ENCODE measurements at places on chromosomes 2 and 18. TPM values are rescaled to one million over a fixed set of nuclear protein-coding genes. Genes with fewer than 3 reads are reported as not detected.

GRCh38 chr2:127382831-127383230 lies 4.9 kb downstream of the MAP3K2 start:
- peaks cover 29% of the 10 kb centered on the region for H3K4me1 ChIP-seq
- no peaks in the 10 kb centered on the region for H3K36me3 ChIP-seq
- no peaks in the 10 kb centered on the region for H3K27me3 ChIP-seq

DNA sequence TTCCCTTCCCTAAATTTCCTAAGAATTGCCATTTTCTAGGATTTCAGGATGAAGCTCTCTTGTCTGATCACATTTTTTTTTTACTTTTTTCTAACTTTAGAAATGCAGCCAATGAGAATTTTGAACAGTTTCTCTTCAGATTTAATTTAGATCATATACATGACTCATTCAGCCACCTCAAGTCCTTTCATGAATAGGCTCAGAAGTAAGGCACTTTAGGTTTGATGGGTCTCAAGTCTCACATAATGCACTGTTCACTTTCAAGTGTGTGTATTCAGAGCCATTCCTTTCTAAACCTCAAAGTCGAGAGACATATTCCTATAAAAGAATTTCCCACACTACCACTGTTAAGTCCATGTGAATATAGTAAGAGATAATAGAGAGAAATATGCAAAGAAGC lies 614.1 kb upstream of the VRK2 start:
- no peak overlapping the region for H3K4me3 ChIP-seq
- no peak for DNase-seq
- H3K4me1 ChIP-seq = no peaks in the 10 kb centered on the region
- no peak overlapping the region for H3K27ac ChIP-seq
- peaks cover 42% of the 10 kb centered on the region for H3K27me3 ChIP-seq

DNA sequence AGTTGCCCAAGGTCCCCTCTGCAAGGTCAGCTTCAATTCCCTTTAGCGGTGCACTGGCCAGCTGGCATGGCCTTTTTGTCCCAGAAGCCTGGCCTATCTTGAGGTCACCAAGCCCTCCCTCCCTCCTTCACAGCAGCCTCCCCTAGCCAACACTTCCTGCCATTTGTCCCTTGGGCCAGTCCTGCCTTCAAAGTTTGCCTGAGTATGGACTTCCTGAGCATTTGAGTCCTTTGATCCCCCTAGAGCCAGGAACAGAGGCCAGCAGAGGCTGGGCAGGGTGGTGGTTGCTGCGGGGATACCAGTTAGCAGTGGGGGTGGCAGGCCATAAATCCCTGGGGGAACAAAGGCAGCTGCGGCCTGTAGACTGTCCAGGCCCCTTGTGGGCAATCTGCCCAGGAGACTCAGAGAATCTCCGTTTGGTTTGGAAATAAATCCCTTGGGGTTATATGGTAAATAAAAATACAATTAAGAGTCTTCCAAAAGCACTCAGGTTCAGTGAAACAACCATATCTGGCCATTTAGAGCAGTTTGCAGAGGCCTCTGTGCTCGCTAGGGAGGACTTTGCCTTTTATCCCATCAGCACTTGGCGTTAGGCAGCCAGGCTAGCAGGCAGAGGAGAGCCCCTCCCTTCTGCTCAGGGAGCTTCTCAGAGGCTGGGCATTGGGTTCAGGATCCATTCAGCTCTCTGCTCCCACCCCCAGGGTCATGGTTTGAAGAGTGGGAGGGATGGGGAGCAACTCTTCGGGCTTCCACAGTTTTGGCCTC lies 3.1 kb upstream of the HES6 start:
- no peak for DNase-seq
- H3K27ac ChIP-seq = no peak overlapping the region
- 0 out of 2 replicates have a peak, but pooled peaks cover 5% of the 10 kb centered on the region for H3K36me3 ChIP-seq
- peaks cover 4% of the 10 kb centered on the region for H3K4me1 ChIP-seq
- H3K4me3 ChIP-seq = no peak overlapping the region

GRCh38 chr2:190184460-190184859 lies 121.9 kb upstream of the MSTN start:
- no peaks in the 10 kb centered on the region for H3K36me3 ChIP-seq
- no peak for DNase-seq
- no peaks in the 10 kb centered on the region for H3K4me1 ChIP-seq
- H3K4me3 ChIP-seq = no peak overlapping the region
- H3K27me3 ChIP-seq = no peaks in the 10 kb centered on the region

DNA sequence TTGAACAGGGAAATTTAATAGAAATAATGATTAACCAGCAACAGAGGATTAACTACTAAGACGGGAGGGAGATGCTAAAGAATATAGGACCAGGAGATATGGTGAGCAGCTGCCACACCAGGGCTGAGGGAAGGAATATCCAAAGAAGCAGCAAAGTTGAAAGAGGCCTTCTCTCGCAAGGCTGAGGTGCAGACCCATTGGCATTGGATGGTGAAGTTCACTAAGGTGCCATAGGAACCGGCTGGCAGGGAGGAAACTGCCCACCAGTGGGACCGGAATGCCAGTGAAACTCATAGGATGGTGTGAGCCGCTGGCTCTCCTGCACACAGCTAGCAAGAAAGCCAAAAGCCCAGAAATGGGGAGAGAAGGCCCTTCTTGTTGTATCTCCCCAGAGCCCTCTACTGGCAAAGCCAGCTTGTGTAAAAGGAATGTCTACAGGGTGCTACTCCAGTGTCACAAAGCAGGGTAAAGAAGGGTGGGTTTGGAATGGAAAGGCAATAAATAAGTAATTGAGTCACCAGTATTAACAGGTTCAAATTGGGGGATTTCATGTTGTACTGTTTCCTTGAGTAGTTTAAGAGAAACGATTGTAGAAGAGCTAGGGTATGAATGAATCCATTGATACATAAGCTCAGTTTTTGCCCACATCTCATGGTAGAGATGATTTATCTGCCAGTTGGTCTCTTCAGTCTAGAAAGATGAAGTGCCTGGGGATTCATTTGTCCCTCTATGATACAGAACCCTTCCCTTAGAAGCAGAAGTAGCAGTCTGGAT lies 36.0 kb downstream of the FARP2 start:
- no peak overlapping the region for H3K4me3 ChIP-seq
- H3K4me1 ChIP-seq = no peaks in the 10 kb centered on the region
- peaks cover 4% of the 10 kb centered on the region for H3K36me3 ChIP-seq
- no peaks in the 10 kb centered on the region for H3K27me3 ChIP-seq

- no peaks in the 10 kb centered on the region for H3K27me3 ChIP-seq
- H3K36me3 ChIP-seq = peaks cover 3% of the 10 kb centered on the region
- H3K27ac ChIP-seq = no peak overlapping the region
- H3K4me3 ChIP-seq = no peak overlapping the region
- H3K4me1 ChIP-seq = no peaks in the 10 kb centered on the region
- DNase-seq = no peak
These were observed 47.1 kb downstream of the HDAC4 start for GRCh38 chr2:239353692-239354091.

The PJVK gene
- 1.6 TPM for total RNA-seq

The NEU2 gene
- total RNA-seq = 4.0 TPM

The PSMA8 gene
- total RNA-seq = not detected

The CXCR2 gene
- not detected for total RNA-seq
